NCI-H2029 (cell line): ENCODE measurements at places on chromosomes 1 and 21.
A peak's percentile ranks its signal among the peaks of the same experiment; 100 is the strongest.

GRCh38 chr21:32645261-32646182 lies 33.3 kb upstream of the CFAP298 start:
- DNase-seq = no peak

- no peak for DNase-seq
These were observed 396.0 kb downstream of the LRRIQ3 start for GRCh38 chr1:73801912-73802429.

DNA sequence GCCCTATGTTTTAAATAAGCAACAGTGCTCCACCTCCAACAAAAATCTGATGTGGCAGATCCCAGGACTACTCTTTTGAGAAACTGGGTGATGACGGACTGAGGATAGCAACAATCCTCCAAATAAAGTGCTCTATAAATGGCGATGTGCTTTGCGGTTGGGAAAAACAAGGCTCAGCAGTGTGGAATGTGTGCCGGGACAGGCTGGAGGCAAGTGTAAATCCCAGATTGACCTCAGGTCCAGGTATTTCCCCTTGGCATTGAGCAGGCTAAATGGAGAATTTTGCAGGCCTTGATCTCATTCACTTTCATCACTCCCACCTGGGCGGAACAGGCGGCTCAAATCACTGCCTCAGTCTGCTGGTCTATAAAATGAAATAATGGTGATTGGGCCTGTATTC lies 35.1 kb downstream of the LRRC42 start:
- DNase-seq = no peak

DNA sequence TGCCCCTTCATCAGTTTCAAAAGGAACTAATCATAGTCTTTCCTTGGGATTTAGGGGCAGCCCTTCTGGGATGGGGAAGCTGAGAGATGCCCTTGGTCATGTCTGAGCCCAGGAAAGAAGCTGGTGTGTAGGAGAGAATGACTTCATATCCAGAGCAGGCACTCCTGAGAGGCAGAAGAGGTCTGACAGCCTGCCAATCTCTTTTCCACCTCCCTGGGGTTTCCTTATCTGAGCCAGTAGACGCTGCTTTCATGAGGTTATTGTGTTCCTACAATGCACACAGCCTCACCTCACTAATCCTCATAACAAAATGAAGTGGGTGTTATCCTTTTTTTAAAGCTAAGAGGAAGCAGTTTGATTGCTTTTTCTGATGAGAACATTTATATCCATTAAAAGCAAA lies 14.1 kb downstream of the ROR1 start:
- DNase-seq = peak; percentile 88

- DNase-seq = no peak
These were observed 108.8 kb downstream of the ITSN1 start for GRCh38 chr21:33751120-33751519.

DNA sequence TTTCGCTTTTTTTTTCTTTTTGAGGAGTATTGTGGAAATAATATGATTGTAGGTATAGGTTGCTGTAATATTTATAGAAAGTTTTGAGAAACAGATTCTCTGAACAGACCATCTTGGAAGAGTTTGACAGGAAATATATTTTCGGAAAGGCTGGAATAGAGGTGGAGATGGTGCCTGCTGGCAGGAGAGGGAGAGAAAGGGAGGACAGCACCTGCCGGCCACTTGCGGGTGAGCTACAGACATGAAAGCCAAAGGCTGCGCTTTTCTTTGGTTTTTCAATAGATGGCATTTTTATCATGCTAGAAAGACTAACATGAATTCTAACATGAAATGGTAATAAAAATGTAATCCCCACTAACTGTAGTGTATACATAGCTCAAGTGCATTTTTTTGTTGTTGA lies 82.1 kb downstream of the CAMTA1 start:
- DNase-seq = no peak
